Hematopoietic multipotent progenitor cell (in vitro differentiated cells): ENCODE measurements at places on chromosomes 3 and 15. TPM values are rescaled to one million over a fixed set of nuclear protein-coding genes. Genes with fewer than 3 reads are reported as not detected.

DNA sequence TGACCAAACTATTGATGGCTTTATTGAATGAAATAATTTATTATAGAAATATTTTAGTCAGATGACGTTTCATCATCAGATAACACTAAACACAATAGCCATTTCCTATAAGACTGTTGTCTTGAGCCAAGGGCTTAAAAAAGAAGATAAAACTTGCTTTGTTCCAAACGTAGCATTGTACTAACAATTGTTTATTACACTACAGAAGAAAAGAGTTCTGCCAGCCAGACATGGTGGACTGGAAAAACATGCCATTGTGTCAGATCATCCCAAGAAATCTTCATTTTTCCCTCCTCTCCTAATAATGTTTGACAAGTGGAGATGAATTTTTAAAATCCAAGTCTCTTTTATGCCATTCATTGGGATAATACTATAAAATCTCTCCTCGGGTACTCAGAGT is 203.3 kb downstream of the CDIN1 start:
- no peak for DNase-seq

SLC24A5 gene
- not detected for total RNA-seq

DNA sequence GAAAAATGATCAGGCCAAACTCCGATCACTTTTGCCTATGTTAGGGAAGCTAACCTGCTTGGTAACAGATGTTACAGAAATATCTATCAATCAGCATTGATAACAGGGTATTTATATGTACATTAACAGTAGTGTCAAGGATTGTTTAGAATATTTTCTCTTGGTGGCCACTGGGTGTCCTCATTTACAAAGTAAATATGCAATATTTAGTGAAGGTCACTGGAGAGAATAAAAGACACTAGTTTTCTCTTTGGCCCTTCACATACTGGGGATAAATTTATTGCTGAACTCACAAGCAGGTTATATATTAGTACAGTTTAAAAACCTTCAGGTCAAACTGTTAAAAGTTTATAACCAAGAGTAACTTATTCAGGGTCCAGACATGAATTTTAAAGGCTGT is 69.0 kb downstream of the TIGIT start:
- no peak for DNase-seq

ALDH1L1 gene
- total RNA-seq = under 0.01 TPM

LRRC49 gene
- 1.6 TPM for total RNA-seq

DNA sequence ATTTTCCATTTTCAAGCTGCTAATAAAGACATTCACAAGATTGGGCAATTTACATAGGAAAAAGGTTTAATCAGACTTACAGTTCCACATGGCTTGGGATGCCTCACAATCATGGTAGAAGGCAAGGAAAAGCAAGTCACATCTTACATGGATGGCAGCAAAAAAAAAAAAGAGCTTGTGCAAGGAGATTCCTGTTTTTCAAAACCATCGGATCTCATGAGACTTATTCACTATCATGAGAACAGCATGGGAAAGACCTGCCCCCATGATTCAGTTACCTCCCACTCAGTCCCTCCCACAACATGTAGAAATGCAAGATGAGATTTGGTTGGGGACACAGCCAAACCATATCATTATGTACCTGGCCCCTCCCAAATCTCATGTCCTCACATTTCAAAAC is 202.0 kb downstream of the FNDC3B start:
- no peak for DNase-seq

- no peak for DNase-seq
Measured at GRCh38 chr15:41288464-41288863, 43.9 kb downstream of the OIP5 start.

- DNase-seq = no peak
Measured at GRCh38 chr3:111695636-111696117, 100.5 kb upstream of the ZBED2 start.

DNA sequence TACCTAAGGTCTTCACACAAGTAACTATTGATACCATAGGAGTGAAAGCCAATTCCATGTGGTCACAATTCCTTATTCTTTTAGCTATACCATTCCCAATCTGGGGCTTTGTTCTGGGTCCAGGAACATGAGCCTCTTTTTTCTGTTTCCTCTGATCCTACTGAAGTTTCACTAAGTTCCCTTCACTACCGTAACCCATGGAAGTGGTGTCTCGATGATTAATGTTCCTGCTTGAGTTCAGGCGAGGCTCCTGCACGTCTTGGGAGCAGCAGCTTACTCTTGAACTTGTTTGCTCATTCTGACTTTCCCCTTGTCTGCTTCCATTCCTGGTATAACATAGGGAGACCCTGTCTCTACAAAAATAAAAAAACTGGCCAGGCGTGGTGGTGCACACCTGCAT is 23.6 kb downstream of the ZNF592 start:
- DNase-seq = no peak

GRCh38 chr3:78129707-78130106 is 1089.8 kb downstream of the ROBO2 start:
- no peak for DNase-seq
